ENCODE measurements at places on chromosomes 5 and 9.

DNA sequence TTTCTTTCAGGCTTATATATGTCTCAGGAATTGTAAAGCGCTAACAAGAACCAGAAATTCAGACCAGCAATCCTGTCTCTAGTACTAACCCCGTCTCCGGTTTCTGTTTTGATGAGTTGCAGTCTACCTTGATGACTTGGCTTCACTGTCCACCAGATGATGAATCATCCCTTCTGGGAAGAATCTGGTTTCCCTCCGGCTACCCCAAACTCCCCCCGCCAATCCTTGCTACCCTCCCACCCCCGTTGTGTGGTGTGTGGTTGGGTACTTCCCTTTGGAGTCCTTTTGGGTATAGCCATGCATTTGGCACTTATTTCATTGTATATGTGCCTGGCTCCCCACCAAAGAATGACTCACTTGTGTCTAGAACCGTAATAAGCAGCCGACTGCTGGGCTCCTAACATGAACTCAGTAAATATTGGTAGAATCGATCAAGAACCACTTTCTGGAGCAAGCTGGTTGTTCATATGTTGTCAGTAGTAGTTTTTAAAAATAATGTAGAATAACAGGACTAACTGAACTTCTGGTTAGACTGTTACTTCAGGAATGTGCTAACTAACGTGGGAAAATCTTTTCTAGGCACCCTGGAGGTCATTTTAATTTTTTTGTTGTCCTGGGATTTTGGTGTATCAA, 8.3 kb upstream of the TGFBI start:
- no peak for DNase-seq

GRCh38 chr5:94243612-94244011, 374.8 kb downstream of the KIAA0825 start:
- DNase-seq = no peak

DNA sequence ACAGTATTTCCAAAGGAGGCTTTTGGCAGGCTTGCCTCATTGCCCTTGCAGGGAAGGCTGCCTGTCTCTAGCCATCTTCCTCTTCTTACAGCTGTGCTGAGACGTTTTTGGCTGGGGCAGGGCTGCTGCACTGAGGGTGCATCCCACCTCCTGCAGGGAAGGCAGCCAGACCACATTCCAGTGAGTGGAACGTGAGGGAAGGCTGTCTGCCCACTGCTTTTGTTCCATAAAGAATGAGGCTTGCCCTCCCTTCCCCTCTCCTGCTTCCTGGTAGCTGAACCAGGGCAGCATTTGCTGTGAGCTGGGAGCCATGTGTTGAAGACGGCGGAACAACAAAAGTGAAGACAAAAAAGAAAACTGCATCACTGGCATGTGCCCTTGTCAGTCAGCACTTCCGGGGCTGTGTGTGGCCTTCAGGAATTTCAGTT, 16.8 kb downstream of the MGAT1 start:
- DNase-seq = no peak

GRCh38 chr9:34574571-34574970, 15.0 kb downstream of the CNTFR start:
- DNase-seq = no peak

DNA sequence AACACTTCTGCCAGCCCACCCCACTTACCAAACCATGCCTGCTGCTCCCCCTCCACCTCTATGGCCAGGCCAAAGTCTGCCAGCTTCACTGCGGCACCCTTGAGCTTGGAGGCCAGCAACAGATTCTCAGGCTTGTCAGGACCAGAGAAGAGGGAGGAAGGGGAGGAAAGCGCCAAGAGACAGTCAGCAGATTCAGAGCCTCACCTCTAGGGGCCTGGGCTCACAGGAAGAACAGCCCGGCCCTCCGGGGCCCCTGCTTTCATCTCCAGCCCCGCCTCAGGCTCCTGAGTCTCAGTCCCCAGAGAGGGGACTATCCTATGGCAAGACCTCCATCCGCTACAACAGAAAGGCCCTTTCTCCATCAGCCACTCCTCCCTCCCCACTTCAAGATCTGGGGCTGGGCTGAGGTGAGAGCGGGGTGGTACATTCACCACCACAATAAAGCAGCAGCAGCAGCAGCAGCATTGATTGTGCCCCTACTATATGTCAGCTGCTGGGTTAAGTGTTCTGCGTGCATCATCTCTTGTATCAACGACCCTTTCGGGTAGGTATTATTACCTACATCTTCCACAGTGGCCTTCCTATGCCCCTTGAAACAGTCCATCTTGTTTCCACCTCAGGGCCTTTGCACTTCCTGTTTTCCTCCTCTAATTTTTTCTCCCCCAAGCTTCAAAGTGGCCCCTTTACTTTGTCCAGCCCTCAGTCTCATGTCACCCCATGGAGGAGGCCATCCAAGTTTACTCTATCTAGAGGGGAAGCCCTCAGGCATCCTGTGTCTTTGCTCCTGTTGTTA, 36.0 kb downstream of the CAMK2A start:
- DNase-seq = no peak

DNA sequence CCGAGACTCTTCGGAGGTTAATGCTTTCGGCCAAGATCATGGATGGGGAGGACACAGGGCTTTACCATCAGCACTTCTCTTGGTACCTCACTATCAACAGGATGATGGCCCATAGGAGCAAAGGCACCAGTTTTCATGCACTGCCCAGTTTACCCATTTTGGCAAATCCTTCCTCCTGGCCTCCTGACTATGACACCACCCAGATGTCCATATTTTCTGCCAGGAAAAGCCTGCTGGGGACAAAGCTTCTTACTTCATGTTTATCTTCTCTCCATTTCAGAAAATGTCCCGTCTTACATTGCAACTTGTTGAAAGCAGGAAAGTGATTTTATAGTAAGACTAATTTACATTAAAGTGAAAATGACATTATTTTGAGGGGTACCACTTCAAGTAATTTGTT, 61.4 kb upstream of the GAS1 start:
- DNase-seq = no peak

GRCh38 chr5:164636456-164636855, 1131.0 kb downstream of the MAT2B start:
- DNase-seq = no peak

DNA sequence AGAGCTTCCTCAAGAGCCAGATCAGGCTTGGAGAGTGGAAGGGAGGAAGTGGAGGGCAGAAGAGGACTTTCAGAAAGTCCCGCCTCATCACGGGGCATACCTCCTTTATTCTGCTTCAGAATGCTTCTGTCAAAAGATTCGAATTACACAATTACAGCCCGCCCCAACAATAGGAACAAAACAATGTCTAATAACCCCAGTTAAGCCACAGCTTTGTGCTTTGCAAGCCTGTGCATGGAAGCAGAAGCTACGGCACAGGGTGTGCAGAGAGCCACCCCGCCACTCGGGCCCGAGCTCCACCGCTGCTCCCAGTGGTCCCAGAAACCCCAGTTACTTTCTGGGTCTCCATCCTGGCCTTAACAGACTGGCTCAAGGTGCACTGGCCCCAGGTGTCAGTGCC, 23.5 kb downstream of the HNRNPH1 start:
- no peak for DNase-seq

GRCh38 chr9:115046824-115047223, 71.1 kb downstream of the TNC start:
- no peak for DNase-seq

DNA sequence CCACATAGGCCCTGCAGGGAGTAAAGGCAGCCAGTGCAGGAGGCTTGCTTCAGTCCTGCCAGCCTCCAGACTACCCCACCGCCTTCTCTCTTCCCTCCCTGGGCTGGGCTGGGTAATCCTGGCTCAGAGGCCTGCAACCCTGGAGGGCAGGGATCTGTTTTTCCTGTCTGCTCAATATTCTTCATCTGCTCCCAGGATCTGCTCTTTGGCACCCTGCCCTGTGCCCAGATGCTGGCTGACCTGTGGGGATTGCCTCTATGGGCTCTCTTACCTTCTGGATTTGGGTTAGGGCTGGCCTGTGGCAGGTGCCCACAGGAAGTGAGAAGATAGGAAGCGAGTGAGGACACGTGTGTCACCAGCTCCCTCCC, 7.3 kb upstream of the ANGPTL2 start:
- DNase-seq = no peak

DNA sequence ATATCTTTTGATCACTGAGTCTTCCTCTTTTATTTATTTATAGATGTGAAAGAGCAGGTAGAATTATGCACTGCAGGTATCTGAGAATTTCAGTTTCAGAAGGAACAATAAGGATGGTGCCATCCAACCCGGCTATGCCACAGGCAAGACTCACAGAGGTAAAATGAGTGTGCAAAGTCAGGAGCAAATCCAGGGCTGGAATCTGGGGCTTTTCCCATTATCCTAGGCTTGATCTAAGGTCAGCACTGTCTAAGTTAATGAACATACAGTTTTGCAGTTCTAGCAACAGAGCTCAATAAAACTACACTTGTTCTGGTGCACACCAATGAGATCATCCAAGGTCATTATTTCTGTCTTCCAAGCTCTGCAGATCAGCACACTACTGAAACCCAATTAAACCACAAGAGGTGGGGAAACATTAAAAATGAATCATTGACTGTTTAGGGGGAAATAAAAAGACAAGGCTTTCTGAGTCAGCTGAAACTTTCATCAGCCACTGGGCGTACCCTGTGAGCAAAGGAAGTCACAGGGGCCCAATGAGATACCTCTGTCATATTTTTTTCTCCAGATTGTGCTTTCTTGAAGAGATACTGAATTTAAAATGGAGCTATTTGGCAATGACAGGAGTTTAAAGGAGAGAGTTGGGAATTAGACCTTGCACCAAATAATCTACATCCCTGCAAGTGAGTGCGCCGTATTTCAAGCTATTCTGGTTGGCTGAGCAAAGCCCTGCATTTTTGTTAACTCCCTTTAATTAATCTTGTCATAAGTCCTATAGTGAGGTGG, 662.2 kb upstream of the ZNF608 start:
- peak; percentile 46 for DNase-seq

- no peak for DNase-seq
Observed at GRCh38 chr9:90783552-90783951, 18.1 kb upstream of the SYK start.

DNA sequence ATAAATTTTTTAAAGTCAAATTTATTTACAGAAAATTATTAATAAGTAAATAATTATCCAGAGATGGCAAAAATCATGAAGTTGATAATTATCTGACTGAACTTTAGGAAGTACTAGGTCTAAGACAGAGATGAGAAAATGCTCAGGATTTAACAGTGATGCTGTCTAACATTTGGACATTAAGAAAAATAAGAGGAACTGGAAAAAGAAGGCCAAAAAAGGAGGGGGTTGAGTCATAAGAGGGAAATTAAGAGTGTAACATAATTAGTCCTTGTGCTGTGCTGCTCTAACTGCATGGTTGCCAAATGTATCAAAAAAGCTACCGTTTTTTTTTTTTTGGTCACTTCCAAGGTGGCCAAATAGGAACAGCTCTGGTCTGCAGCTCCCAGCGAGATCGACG, 35.4 kb upstream of the TUT7 start:
- DNase-seq = no peak

DNA sequence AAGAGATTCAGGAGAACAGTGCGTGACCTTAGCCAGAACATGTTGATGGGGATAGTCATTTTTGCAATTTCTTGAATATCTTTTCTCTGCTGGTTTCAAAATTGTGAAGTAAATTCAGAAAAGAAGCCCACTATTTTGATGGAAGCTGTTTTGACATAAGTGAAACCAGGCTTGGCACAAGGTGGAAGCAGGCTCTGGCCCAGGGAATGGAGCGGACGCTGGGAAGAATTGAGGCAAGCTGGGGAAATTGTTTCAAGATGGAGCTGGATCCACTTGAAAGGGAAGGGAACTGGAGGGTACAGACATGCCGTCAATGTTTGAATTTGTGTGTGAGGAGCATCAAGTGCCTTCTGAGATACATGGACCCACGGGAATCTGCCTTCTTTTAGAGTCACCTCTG, 207.2 kb downstream of the GOLPH3 start:
- no peak for DNase-seq

- DNase-seq = no peak
Observed at GRCh38 chr5:17260549-17260948, 43.1 kb downstream of the BASP1 start.

DNA sequence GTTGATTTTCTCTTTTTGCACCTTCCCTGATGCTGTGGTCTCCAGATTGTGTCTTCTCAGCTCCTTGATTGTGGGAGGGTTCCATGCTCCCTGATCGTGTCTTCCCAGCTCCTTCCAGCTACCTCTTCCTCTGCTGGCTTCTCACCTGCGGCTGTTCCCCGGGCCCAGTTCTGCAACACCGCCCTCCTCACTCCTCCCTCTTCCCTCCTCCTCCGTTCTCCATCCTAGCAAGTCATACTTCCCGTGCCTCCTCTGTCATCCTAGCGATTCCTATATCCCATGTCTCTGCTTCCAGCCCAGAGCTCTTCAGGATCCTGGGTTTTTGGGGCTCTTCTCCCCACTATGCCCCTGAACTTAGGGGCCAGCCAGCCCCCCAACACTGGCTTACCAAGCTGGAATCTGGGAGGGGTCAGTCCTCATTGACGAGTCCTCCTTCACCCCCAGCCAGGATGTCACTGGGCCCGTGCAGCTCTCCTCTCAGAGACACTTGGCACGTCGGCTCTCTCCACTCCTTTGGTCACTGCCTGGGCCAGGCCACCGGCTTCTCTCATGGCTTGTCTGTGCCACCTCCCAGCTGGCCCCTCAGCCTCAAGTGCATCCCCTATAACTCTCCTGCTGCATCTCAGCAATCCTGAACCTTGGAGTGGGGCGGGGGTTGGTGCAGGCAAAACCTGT, 255.4 kb upstream of the MVB12B start:
- no peak for DNase-seq

- DNase-seq = peak; percentile 69
Observed at GRCh38 chr5:170219615-170220014, 13.2 kb upstream of the C5orf58 start.

DNA sequence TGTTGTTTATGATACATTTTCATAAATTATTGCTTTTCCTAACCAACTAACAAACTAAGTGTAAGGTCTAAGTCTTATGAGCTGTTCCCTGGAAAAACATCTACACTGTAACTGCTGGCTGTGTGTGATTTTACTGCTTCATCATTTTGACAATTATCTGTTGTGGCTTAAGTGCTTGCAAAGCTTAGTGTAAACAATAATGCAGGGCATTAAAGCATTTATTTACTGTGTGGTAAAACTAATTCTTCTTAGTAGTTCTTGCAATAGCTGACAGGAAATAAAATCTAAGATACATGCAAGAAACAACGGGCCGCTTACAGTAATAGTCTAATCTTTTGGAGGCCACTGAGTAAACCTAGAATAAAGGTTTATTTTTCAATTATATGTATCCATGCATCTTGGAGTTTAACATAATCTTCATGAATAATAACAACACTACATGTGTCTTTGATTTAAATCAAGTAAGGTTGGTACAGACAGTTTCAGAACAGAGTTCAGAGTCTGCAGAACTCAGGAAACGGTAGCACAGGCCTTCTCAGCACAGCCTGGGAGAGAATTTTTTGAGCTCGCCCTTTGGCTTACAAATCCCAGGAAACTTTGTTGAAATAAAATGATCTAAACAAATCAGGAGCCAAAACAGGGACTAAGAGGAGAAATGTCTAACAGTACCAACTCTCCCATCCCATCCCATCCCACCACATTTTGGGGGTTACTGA, 473.1 kb downstream of the NR2F1-AS1 start:
- DNase-seq = no peak

GRCh38 chr5:134083517-134083916, 31.0 kb upstream of the TCF7 start:
- peak; percentile 10 for DNase-seq

- DNase-seq = no peak
Observed at GRCh38 chr9:87701931-87702421, 23.9 kb upstream of the CTSL start.

GRCh38 chr5:179530069-179530998, 20.0 kb upstream of the RUFY1 start:
- DNase-seq = no peak

- DNase-seq = no peak
Observed at GRCh38 chr9:68974431-68974830, 39.5 kb downstream of the PRKACG start.

- peak; percentile 28 for DNase-seq
Observed at GRCh38 chr5:73030995-73031394, 75.2 kb downstream of the FCHO2 start.
